ENCODE measurements at places on chromosomes 13 and 19.

GRCh38 chr19:52963247-52963618, 552 bp upstream of the ZNF816 start:
- no peak for DNase-seq

GRCh38 chr13:40165316-40165932, 501.0 kb downstream of the FOXO1 start:
- no peak for DNase-seq

DNA sequence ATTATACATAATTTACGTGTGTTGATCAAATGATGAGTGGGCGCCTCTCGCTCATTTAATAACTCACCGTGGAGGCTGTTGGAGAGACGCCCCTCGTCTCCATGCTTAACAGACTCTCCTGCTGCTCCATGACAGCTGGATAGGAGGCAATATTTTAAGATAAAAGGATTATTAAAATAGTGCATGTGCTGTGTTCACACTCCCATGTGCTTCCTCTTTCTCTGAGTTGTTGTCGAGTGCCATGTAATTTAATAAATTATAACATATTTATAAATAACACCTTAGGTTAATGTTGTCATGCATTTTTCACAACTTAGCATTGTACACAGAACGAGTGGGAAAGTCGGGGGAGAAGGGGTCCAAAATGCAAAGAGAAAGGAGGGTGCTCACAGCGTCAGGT, 161.4 kb upstream of the TSHZ3 start:
- DNase-seq, result no peak

DNA sequence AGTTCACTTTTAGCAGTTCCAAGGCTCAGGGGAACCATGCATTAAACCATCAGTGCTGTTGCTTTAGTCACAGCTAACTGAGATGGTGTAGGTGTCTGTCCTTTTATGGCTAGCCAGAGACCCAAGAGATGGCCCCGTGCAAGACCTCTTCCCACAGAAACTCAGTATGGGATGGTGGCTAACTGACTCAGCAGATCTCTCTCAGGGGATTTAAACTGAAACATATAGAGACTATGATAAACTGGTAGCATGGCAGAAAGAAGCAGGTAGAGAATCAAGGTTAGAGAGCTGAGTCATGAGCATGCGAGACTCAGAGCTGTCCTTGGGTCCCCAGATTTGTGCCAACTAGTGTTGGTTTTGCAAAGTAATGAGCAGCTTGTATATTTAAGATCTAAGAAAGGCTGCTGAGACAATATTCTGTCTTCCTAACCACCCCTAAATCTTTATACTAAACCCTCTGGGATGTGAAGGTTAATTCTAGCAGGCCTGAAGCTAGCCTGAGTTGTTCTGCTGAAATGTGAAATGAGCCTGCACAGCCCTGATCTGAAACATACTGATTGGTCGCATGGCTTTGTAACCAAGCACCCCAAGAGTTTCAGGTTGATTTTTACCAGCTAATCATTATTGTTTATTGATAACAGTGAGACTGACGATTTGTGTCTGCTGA, 6.5 kb upstream of the SCEL start:
- no peak for DNase-seq

- DNase-seq, result peak; percentile 42
Measured at GRCh38 chr13:106700439-106700838, 132.5 kb upstream of the ARGLU1 start.

DNA sequence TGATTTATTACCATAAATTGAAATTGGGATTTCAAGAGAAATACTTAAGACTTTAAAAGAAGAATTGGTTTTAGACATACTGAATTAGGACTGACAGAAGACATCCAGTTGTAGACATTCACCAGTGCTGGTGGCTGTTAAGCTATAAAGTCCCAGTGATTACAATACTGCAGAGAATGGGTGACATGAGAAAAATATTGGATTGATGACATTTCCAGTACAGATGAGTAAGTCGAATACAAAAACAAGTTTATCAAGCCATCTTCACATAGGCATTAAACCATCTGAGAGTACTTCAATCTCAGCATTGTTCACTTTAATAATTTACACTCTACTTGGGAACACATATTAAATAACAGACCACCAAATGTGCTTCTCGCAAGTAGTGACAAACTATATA, 66.8 kb downstream of the TBC1D4 start:
- DNase-seq, result no peak
